Right lobe of liver (tissue), 6 donors: ENCODE measurements at places on chromosomes 1 and 21.
A peak's percentile ranks its signal among the peaks of the same experiment; 100 is the strongest.

GRCh38 chr1:163056831-163057230 lies 12.3 kb upstream of the RGS4 start:
- no peak for DNase-seq

DNA sequence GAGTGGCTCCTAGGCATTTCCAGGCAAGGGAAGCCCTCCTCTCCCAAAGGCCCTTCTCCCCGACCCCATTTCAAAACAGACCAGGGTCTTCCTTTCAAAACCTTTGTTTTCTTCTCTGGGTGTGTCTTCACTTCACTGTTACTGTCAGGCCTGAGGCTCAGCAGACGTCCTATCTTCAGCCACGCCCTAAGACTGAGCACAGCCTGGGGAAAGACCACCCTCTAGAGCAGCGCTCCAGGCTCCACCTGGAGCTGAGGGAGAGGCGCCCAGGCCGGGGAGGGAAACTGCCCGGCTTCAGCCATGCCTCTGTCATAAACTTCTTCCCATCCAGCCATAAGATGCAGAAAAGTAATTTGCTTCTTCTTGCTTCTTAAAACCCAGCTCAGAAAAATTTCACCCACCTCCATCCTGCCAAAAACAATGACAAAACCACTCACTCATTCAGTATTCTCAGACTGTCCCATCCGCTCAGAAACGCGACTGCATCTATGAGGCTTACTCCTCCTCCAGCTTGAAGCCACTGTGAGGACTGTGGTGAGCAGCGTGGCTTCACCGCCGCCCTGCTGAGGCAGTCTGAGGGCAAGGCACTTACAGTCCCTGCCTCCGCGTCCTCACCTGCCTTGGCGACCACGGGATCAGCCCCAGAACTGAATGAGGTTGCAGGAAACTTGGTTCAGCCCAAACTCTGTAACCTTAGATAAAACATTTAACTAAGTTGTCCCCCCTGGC lies 36.1 kb downstream of the VN1R5 start:
- no peak for DNase-seq

DNA sequence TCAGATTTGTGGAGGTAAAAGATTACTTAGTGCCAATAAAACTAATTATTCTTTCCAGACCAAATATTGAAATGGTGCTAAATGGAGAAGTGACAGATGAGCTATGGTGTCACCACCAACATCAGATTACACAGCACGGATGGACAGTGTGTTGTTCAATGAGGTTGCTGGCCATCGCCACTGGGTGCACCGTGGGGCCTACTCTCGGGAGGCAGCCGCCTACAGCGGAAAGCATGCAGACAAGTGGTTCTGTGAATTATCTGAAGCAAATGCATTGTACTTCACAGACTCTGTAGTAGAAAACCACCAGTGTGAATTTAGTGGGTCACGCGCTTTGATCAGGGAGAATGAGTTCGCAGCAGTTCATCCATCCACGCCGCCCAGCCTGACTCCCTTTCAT lies 42.3 kb downstream of the GNG4 start:
- no peak for DNase-seq

GRCh38 chr1:92711473-92712165 lies 73.3 kb downstream of the EVI5 start:
- DNase-seq = no peak

- peak; percentile 89 for DNase-seq
Measured at GRCh38 chr1:112707221-112708001, 484 bp upstream of the RHOC start.

DNA sequence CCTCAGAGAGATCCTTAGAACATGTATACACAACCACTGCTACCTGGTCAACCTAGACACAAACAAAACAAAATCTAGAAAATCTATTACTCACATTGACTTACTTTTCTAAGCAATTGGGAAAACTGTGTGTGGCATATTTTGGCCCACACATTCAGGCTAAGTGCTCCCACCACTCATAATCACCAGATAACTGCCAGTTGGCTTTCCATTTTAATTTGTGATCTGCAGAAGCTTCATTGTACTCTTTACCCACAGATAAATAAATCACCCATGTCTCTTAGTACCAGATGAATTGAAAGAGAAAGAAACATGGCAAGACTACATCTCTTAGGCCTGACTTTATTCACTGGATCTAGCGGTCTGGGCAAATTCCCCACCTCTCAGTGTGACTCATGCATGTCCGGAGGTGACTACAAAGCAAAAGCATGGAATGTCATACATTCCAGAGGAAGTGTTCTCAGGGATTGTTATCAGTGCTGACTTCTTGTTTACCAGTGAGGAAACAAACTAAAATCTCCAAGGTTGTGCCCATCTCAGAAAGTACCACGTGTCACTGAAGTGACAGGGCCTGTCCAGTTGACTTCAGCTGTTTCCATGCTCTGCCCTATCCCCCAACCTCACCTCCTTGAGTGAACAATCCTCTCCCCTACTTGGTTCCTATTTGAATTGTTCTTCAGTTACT lies 52.4 kb upstream of the BCL10 start:
- no peak for DNase-seq

DNA sequence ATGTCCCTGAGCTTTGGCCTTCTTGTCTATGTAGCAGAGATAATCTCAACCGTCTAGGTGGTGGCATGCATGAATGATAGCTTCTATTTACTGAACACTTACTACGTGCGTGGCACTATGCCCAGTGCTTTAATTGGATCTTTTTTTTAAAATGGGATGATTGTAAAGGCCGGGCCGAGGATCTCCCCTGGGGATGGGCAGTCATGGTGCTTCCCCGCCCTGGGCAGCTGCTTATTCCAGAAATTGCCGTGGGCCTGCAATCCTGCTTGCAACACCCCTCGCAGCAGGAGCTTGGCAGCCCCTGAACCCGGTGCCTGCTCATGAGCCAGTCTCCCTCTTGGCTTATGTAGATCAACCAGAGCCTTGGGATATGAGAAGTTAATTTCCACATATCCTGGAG lies 360.7 kb downstream of the CAMTA1 start:
- no peak for DNase-seq

- peak; percentile 61 for DNase-seq
Measured at GRCh38 chr1:167538657-167539056, 14.9 kb downstream of the CREG1 start.

DNA sequence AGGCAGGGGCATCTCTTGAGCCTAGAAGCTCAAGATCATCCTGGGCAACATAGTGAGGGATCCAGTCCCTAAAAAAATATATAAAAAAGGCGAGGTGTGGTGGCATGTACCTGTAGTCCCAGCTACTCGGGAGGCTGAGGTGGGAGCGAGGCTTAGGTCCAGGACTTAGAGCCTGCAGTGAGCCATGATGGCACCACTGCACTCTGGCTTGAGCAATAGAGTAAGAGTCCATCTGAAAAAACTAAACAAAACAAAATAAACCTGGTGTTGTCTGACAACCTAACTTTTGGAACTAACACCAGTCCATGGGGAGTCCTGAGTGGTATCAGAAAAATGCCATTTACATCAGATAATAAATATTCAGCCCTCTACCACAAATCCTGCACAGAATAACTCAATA lies 110.1 kb upstream of the NRIP1 start:
- no peak for DNase-seq

- no peak for DNase-seq
Measured at GRCh38 chr1:116902027-116902426, 7.7 kb upstream of the PTGFRN start.

DNA sequence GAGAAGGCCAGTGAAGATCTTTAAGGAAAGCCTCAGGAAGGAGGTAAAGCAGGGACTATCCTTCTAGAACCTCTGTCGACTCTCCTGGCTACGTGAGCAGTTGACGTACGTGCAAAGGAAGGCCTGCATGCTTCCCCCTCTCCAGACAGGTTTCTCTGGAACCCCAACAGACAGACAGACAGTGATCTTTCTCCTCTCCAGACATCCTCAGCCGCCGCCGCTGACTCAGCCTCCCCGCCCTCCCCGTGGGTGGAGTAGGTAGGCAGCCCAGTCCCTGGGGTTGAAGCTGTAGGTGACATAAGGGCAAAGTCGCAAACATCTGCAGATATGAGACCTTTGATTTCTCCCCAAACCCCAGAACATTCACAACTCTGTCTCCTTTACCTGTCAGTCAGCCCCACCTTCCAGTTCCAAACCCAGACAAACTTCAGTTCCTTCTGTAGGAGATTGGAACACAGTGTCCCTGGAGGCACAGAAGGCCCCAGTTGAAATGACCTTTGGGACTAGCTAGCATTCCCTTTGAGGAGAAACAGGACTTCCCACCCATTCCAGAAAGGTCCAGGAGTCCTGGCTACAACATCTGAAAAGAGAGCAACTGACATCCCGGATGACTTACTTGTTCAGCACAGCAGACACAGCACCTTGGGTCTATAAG lies 146.0 kb upstream of the JUN start:
- DNase-seq = no peak

DNA sequence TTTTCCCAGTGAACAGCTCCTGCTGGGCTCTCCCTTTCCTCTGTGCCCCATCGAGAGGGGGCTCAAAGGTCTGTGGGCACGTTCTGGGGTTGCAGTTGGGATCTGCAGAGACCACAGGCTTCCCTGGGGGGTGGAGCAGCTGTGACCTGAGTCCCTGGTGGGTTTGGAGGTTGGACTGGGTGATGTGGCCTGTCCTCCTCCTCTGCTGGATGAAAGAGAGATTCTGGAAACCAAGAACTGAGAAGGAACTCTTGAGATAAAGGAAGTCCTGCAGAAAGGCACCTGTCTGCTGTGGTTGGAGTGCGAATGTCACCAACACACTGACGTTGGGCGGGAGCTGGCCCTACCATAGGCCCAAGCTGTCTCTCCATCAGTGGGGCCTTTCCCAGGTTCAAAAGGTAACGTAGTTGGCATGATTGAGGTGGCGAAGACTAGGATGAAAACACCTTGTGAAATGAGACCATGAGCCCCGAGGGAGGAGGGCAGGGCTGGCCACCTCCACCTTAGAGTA lies 35.8 kb upstream of the ETV3 start:
- DNase-seq = no peak
